Activated CD4-positive, alpha-beta T cell treated with anti-CD3 and anti-CD28 coated beads, Interleukin-2, amount 50 U/mL, for 24 hours (primary cell): ENCODE measurements at places on chromosomes 6 and 20.

GRCh38 chr20:59371431-59371830, 71.0 kb downstream of the EDN3 start:
- no peak for DNase-seq

DNA sequence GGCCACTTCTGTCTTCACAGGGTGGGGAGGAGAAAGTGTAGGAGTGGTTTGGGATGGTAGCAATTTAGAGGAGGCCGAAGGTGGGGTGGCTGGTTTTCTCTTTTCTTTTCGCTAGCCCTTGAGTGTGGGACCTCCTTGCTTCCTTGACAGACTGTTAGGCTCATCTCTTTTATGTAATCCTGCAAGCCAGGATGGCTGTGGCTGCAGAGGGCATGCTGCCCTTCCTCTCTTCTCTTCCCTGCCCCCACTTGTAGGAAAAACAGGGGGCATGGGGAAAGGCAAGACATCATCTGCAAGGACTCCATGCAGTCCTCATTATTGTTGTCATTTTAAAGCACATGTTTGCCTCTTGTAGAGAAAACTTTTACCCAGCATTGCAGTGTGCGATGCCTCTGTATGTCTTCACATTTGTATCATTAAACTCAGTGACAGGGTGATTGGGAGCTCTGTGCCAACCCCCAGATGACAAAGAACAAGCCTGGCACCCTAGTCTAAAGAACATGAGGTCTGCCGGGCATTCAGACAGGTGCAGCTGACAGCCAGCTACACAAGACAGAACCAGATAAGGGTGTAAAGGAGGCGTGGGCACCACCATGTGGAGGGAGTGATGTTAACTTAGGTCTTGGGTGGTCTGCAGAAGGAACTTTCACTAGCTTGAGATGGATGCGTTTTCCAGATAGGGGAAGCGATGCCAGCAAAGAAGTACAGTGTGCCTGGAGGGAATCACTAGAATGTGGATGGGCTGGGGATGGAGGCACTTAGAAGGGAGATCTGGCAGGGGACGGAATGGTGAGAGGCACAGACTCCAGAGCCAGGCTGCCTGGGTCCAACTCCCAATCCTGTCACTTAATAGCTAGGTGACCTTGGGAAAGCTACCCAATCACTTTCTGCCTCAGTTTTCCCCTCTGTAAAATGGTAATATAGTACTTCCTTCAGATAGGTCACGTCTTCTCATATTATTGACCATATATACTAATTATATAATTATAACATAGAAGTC, 207.6 kb downstream of the TBC1D7 start:
- no peak for DNase-seq

DNA sequence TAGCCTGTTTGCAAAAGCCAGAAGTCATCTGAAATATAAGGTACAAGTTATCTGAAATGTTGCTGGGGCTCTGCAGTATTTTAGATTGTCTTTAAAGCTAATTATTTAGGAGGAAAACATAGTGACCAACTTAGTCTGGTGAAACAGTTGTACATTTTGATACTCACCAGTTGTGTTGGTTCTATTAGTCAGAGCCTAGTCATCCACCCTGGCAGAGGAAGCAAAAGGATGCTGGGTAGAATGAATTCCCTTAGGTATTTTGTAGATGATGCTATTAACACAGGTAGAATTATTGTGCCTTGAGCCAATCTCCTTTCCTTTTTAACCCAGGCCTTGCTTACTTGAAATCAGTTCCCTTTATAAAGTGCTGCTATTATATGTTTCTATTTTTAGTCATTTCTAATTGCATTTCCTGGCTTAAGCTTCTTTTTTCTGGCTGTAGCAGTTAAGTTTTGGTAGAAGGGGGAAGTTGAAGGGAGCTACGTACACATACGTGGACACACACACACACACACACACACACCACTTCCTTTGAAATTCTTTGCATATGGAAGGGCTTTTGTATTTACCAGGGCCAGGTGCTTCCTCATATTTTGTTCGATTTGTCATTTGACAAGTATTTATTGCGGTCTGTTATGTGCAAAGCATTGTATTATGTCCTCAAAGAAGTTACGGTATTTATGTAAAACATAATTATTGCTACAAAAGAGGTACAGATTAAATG, 82.4 kb downstream of the RTN4IP1 start:
- DNase-seq = no peak

GRCh38 chr6:99393366-99393697, 663 bp downstream of the COQ3 start:
- no peak for DNase-seq

GRCh38 chr6:69609836-69610472, 186.9 kb downstream of the LMBRD1 start:
- no peak for DNase-seq

DNA sequence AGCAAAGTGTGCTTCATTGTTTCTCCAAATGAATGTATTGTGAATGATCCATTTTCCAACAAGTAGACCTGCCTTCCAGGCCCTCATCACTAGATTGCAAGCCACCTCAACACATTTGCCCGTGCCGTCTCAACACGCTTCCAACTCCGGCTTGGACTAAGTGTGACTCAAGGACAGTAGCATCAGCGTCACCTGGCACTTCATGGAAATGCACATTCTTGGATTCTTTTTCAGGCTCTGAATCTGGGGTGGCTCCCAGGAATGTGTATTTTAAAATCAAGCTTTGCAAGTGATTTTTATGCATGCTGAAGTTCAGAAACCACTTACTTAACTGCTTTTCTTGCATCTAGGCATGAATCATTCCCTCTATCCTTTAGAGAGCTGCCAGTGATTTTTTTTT, 129.6 kb upstream of the EEF1E1 start:
- DNase-seq = no peak

DNA sequence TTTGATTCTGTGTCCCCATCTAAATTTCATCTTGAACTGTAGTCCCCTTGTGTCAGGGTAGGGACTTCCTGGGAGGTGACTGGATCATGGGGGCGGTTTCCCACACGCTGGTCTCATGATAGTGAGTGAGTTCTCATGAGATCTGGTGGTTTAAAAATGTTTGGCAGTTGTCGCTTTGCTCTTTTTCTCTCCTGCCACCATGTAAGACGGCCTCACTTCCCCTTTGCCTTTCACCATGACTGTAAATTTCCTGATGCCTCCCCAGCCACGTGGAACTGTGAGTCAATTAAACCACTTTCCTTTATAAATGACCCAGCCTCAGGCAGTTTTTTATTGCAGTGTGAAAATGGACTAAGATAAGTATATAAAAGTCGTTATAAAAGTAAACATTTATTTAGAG, 80.5 kb upstream of the SGK1 start:
- no peak for DNase-seq

DNA sequence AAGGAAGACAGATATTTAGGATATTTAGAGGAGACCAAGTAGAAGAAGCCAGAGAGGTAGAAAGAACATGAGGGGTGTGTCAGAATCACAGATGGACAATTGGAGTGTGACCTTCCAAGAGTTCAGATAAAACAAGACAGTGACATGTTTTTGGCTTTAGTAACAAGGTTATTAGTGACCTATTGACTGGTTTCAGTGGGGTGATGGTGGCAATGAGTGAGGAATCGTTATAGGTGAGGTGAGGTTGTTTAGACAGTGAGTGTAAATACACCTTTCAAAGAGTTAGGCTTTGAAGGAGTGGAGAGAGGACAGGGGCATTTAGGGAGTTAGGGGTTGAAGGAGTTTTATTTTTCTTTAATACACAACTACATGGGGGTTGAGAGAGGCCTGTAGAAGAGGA, 3.2 kb downstream of the SNRNP48 start:
- no peak for DNase-seq

DNA sequence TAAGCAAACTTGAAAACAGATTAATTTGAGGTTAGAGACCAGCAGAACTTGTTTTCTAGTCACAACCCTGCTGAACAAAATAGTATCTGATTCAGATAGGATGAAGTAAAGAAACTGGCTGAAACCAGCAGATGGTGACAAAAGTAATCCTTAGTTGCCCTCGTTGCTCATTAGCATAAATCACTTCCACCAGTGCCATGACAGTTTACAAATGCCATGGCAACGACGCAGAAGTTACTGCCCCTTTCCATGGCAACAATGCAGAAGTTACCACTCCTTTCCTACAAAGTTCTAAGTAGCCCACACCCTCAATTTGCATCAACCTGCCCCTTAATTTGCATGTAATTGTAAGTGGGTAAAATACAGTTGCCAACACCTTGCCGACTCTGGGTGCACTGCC, 23.7 kb downstream of the SNRPB start:
- DNase-seq = no peak

DNA sequence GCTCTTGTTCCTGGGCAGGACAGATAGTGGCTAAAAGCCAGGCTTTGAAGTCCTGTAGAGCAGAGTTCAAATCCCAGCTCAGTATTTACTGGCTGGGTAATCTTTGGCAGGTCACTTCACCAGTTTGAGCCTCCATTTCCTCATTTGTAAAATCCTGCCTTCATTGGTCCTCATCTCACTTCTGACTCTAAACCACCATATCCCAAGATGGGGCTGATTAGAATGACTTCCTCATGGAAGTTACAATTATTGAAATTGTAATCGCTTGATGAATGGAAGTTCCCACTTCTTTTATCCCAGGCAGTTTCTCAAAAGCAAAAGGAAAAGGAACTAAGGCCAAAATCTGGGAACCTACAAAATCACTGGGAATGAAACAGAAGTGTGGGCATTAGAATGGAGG, 35.9 kb upstream of the B4GALT5 start:
- DNase-seq = no peak

- no peak for DNase-seq
Measured at GRCh38 chr6:123925842-123926399, 122.3 kb downstream of the NKAIN2 start.

GRCh38 chr6:142416179-142416578, 114.4 kb downstream of the ADGRG6 start:
- DNase-seq = no peak

DNA sequence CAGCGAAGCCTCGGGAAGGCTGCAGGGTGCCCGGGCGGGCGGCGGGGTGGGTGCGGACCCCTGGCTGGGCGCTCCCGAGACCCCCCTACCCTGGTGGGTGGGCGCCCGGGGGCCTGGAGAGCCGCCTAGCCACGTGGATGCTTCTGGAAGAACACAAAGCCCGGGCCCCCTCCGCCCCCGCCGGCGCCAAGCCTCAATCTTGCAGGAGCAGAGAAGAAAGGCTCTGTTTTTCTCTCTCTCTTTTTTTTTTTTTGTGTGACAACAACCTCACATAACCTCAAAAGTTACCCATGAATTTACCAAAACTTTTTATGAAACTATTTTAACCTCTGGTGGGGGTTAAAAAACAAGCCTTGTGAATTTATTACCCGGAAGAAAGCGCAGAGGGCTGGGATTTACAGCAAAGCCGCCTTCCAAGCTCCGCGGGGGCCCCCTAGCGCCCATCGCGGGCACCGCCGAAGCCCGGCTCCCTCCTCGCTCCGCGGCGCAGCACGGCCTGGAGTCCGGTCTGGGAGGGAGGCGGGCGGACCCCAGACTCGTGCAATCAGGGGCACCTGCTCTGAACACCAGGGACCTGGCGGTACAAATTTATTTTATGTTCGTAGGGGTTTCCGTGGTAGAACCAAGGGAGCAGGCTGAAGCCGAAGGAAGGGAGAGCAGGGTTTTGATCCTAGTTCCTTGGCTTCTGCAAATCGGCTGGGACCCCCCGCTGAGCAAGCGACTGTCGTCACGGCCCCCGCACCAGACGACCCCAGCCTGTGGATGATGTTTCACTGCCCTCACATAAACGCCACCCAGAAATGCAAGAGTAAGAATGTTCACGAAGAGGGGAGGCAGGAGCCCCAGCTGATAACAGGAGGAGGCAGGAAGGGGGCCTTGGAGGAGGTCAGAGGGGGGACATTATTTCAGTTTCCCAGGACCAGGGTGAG, 58.9 kb downstream of the ZNF831 start:
- peak; percentile 67 for DNase-seq

- no peak for DNase-seq
Measured at GRCh38 chr6:119481976-119482375, 132.4 kb upstream of the MAN1A1 start.

GRCh38 chr20:40787941-40788340, 98.9 kb upstream of the MAFB start:
- DNase-seq = no peak

DNA sequence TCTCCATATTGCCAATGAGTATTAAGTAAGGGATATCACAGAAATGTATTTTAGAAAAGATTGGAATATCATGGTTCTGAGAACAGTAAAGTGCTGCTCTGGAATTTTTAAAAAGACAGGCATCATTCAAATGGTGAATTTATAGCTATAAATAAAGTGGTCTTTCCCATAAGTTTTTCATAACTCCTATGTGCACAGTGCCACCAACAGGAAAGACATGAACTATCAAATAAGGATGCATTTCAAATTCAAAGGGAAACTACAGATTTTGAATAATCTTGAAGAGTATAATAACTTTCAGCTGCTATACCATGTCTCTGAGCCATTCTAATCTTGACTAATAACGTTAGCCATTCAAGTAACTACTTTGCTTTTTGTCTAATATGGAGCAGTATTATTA, 456.8 kb upstream of the GJE1 start:
- DNase-seq = no peak

GRCh38 chr6:57198926-57199636, 23.0 kb downstream of the RAB23 start:
- no peak for DNase-seq

DNA sequence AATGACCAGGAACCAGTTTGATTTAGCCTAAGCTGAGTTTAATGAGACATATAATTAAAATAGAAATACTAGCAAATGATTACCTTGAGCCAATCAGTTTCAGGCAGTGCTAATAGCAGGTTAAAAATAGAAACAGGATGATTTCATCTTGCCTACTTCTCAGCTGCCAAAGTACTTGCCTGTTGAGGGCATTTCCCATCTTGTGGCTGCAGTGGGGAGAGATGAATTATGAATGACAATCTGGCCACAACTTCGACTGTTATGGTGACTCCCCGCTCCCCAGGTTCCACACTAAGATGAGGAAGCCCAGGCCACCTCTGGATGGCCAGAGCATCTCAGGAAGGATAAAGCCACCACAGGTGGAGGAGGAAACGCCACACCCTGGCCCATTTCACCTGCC, 31.3 kb downstream of the MBOAT1 start:
- no peak for DNase-seq

- DNase-seq = peak; percentile 92
Measured at GRCh38 chr6:34196116-34196832, 40.4 kb upstream of the HMGA1 start.

GRCh38 chr6:37631295-37631694, 66.4 kb downstream of the MDGA1 start:
- DNase-seq = no peak

DNA sequence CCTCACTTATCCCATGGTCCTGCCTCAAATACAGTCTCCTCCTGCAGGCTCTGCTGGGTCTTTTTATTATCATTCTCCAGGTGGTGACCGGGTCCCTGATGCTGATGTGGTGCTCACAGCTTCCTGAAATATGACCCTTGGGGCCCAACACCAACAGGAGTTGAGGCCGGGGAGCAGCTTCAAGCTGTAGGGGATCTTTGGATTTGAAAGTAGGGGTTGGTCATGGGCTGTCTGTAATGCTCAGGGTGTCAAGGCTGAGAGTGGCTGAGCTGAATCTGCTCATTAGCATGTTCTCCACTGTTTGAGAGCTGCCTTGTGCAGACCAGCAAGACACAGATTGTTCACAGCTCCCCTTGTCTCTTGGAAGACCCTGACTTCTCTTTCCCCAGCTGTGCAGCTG, 35.5 kb downstream of the HLA-F start:
- DNase-seq = no peak
